ENCODE measurements at places on chromosomes 16 and 17. TPM values are rescaled to one million over a fixed set of nuclear protein-coding genes. Genes with fewer than 3 reads are reported as not detected.

Gene TEKT1
- total RNA-seq = not detected

Gene SEPTIN1
- 1.7 TPM for total RNA-seq

Gene ASPA
- not detected for total RNA-seq

Gene KCNG4
- not detected for total RNA-seq

Gene SCNN1G
- 3.4 TPM for total RNA-seq

Gene CCL1
- total RNA-seq = not detected

Gene OR4D1
- 0.05 TPM for total RNA-seq

Gene SCNN1B
- 10.7 TPM for total RNA-seq

GRCh38 chr16:35207059-35207999 is 1747.9 kb downstream of the TP53TG3F start:
- DNase-seq = no peak

DNA sequence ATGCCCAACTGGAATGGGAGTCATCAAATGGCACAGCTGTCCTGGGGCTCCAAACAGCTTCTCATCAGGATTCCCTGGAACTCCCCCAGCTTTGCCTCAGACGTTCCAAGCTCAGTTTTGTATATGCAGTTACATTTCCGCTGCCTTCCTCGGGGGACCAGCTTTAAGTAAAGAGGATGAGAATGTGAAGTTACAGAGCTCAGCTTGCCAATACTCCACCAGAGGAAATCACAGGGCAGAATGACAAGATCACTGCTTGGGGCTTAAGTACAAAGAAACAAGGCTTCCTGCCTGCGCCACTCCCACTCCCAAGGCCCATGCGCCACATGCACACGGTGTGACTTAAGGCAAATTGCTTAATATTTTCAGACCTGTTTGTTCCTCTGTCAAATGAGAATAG is 272.4 kb upstream of the CDH11 start:
- no peak for DNase-seq

- peak; percentile 62 for DNase-seq
Measured at GRCh38 chr16:67115639-67116038, 5.9 kb downstream of the PHAF1 start.

GRCh38 chr17:7284911-7285310 is 3.4 kb downstream of the SLC2A4 start:
- no peak for DNase-seq

GRCh38 chr17:37543637-37544052 is 54.0 kb downstream of the DUSP14 start:
- DNase-seq = no peak

GRCh38 chr16:19227643-19228042 is 57.9 kb upstream of the CLEC19A start:
- no peak for DNase-seq

GRCh38 chr17:9446528-9446927 is 129.1 kb downstream of the STX8 start:
- DNase-seq = no peak

Data from Panc1 (cell line).